ENCODE measurements at places on chromosomes 16 and 17.

- DNase-seq, result no peak
Measured at GRCh38 chr16:84341528-84342295, 26.6 kb upstream of the ATP2C2 start.

DNA sequence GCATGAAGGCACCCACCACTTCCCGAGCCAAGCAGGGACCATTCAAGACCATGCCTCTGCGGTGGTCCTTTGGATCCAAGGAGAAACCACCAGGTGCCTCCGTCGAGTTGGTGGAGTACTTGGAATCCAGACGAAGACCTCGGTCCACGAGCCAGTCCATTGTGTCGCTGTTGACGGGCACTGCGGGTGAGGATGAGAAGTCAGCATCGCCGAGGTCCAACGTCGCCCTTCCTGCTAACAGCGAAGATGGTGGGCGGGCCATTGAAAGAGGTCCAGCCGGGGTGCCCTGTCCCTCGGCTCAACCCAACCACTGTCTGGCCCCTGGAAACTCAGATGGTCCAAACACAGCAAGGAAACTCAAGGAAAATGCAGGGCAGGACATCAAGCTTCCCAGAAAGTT is 63.4 kb downstream of the DHRS7C start:
- DNase-seq, result no peak

GRCh38 chr17:8314797-8315763 is 5.0 kb downstream of the ARHGEF15 start:
- no peak for DNase-seq

DNA sequence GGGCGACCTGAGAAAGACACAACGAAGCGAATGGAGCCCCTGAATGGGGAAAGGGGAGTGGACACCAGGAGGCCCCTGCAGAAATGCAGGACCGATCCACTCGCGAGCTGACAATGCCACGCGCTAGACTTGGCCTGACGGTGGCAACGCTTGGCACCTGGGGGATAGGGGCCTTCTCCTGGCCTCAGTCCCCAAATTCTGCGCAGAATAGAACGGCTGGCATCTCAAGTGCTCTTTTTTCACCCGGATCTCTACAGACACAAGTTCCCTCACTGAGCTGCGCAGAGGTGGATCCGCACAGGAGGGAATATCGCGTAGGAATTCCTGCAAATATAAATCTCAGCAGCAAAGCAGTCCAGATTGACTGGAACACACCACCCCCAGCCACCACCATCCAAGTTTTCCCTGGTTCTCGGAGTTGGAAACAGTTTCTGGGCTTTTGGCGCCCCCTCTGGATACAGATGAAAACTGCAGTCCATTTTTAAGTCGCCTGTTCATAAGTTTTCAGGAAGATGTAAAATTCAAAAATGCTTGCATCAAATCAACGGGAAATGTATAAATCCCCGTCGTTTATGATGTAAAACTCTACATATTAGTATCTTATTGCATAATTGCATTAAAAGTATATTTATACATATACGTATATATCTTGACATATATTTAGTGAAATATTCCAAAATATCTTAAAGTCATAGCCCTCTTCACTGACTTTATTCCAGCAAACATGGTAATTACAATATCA is 2.3 kb upstream of the SOX9 start:
- DNase-seq, result peak; percentile 54

DNA sequence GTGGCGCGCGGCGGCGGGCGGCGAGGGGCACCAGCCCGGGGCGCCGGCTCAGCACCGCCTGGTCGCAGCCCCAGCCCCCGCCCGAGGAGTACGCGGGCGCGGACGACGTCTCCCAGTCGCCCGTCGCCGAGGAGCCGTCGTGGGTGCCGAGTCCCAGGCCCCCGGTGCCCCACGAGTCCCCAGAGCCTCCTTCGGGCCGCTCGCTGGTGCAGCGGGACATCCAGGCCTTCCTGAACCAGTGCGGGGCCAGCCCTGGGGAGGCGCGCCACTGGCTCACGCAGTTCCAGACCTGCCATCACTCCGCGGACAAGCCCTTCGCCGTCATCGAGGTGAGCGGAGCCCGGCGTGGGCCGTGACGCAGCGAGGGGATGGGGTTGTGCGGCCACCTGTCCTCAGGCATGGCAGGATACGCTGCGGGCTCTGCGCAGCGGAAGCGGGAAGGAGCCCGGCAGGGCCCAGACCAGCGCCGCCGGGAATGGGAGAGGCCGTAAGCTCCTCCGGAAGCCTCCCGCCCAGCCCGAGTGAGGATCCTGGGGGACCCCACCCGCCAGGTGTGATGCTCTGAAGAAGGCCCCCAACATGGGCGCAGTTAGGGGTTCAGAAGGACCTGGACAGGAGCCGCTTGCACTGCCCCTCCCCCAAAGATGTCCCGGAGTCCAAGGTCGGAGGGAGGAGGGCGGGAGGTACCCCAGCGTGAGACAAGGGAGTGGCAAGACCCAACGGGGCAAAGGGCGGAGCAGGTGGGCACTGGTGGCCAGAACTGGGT is 522 bp downstream of the NAGS start:
- DNase-seq, result no peak

- DNase-seq, result no peak
Measured at GRCh38 chr17:9926150-9926804, 21.2 kb upstream of the RCVRN start.

DNA sequence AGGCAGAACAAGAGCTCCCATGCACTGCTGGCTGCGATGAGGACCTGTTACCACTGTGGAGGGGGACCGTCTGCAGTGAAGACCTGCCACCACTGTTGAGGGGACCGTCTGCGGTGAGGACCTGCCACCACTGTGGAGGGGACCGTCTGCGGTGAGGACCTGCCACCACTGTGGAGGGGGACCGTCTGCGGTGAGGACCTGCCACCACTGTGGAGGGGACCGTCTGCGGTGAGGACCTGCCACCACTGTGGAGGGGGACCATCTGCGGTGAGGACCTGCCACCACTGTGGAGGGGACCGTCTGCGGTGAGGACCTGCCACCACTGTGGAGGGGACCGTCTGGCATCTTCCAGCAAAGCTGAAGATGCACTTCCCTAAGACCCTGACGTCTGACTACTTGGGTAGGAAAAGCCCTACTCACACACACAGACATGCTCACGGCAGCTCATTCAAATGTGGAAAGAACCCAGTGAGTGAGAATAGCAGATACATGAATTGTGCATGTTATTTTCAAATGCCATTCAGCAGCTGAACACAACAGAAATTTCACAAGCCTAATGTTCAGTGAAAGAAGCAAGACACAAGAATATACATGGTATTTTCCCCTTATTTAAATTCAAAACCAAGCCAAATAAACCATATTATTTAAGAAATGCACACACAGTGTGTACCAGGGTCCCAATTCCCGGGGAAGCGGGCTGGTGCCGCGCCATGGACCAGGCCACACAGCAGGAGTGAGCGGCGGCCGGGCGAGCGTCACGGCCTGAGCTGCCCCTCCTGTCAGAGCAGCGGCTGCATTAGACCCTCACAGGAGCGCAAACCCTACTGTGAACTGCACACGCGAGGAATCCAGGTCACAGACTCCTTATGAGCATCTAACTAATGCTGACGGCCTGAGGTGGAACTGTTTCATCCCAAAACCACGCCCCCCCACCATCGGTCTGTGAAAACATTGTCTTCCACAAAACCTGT is 64.2 kb upstream of the METRNL start:
- DNase-seq, result no peak

DNA sequence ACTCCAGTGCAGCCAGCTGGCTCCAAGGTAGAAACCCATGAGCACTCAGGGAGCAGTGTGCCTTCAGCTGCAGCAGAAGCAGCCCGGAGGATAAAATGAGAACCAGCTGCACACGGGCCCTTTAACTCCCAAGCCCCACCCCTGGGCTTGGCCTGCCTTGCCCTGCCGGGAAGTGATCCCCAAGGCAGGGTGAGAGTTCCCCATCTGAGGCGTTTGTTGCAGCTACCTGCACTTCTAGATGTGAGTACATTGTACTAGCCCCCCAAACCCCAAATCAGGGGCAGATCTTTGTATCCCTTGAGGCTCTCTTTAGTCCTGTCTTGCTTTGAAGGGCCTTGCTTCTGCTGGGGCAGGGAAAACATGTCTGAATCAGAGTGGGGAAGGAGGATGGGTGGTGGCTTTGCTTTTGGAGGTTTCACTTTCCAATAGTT is at the start of gene MVP:
Gene MVP (plus strand): TSS at position 192 of the 431 bp plus-strand sequence. CDS start 10,088 bp downstream, outside the sequence.
- DNase-seq, result peak; percentile 88

- DNase-seq, result no peak
Measured at GRCh38 chr16:77457046-77457445, 22.2 kb upstream of the ADAMTS18 start.

DNA sequence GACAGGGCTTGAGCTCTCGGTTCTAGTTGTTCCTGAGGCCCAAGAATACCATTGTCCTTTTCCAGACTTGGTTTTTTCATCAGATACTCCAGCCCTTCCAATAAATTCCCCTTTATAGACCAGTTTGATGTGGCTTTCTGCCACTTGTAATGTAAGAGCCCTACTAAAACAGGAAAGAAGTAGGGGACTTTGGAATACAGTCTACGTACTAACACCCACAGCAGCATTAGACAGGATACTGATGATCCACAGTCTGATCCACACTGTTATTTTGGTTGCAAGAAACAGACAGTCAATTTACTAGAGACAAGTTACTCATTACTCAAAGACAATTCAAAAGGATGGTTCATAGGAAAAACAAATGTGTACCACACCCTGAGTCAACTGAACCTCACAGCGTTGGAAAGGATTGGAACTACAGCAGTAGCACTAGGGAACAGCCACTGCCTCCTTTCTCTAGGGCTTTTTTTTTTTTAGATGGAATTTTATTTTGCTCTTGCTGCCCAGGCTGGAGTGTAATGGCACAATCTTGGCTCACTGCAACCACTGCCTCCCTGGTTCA is 45.9 kb upstream of the MED13 start:
- DNase-seq, result no peak

DNA sequence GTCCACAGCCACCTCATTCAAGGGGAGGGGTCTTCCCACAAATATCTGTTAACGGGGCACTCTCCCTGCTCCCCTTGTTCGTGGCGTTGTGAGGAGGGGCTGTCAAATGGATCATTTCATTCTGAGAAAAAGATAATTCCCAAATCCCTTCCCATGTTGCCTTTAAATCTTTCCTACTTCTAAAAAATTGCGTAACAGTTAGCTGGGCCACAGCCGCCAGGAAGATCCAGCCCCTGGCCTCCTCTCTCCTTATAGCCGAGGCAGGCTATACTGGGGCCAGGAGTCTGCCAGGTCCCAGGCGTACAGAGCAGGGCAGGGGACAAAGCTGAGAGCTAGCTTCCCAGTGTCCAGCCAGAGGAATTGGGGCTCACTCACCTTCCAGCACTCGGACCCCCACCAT is 430 bp downstream of the C16orf89 start:
- DNase-seq, result no peak

GRCh38 chr16:77033516-77033915 is 157.5 kb upstream of the MON1B start:
- no peak for DNase-seq

- no peak for DNase-seq
Measured at GRCh38 chr17:79490530-79490929, 120.3 kb downstream of the RBFOX3 start.

- no peak for DNase-seq
Measured at GRCh38 chr16:10390330-10390729, 4.5 kb downstream of the ATF7IP2 start.

GRCh38 chr16:85359147-85359822 is 247.0 kb upstream of the CIBAR2 start:
- DNase-seq, result no peak

DNA sequence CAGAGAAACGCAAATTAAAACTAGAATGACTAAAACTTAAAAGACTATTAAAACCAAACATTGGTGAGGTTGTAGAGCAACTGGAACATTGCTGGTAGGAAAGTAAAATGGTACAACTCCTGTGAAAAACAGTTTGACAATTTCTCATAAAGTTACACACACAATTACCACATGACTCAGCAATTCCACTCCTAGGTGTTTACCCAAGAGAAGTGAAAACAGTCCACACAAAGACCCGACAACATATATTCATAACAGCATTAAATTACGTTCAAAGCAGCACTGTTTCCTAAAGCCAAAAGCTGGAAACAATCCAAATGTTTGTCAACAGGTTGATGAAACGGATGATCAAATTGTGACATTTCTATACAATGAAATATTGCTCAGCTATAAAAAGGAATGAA is 26.5 kb upstream of the ALOX12 start:
- DNase-seq, result no peak

Data from RPMI8226 (cell line).